ENCODE measurements at places on chromosomes 13 and 19.

DNA sequence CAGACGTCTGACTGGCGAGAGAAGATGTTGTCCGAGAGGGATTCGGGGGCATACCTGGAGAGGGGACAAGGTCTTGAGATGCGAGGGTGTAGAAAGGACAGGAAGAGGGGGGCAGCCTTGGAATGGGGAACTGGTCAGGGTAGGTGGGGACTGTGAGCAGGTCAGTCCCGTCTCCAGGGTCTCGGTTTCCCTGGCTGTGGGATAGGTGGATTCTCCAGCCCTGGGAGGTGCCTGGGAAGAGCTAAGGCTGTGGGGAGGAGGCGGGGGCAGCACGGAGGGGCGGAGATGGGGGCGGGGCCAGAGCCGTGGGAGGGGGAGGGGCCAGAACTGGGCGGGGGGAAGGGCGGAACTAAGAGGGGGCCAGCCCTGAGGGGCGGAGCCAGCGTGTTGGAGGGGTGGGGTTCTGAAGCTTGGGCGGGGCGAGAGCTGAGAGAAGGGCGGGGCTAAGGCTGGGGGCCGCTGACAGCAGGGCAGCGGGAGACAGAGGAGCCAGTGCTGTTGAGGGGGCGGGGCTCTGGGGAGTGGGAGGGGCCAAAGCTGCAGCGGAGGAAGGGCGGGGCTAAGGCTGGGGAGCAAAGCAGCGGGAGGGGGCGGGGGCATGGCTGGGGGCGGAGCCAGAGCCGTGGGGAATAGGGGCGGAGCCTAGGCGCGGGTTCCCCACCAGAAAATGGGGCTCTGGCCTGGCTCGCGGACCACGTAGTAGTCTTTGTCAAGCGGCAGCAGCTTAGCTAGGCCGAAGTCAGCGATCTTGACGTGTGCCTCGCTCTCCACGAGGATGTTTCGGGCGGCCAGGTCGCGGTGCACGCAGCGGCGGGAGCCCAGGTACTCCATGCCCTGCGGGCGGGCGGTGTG lies 9.5 kb upstream of the INSL3 start:
- peak; percentile 58 for DNase-seq

DNA sequence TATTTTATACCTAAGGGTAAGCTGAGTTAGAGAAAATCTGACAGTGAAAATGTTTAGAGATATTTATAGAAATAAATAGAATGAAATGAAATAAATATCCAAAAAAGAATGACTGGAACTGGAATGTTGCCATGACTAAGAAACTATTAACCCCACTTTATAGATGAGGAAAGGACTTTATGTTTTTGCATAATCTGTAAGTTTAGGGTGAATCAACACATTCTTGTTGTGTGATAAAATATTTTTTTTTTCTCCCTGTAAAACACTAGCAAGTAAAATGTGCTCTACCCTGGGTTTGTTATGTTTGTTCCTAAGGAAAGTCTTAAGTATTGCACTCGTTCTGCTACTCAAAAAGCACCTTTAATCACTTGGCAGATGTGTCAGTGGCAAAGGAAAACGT lies 83.8 kb upstream of the KL start:
- no peak for DNase-seq

- no peak for DNase-seq
Observed at GRCh38 chr13:20391597-20392452, 133.8 kb downstream of the CRYL1 start.

GRCh38 chr13:30119476-30119875 lies 187.9 kb downstream of the KATNAL1 start:
- DNase-seq = no peak

- DNase-seq = no peak
Observed at GRCh38 chr19:6062274-6062673, 48.0 kb downstream of the RFX2 start.

DNA sequence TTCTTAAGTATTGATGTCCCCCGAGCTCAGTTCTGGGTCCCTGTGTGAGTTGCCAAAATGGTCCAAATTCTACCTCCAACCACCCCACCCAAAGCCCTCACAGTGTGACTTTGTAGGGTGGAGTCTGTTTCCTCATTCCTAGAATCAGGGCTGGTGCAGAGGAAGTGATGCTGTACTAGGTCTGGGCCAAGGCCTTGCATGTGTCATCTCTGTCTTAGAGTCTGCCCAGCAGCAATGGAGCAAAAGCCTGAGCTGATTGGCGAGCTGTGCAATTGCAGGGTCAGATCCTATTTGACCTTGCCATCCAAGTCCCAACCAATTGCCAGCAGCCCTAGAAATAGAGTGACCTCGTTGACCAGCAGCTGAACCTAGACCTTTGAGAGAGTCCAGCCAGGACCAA lies 97.0 kb upstream of the ANKRD10 start:
- DNase-seq = no peak

DNA sequence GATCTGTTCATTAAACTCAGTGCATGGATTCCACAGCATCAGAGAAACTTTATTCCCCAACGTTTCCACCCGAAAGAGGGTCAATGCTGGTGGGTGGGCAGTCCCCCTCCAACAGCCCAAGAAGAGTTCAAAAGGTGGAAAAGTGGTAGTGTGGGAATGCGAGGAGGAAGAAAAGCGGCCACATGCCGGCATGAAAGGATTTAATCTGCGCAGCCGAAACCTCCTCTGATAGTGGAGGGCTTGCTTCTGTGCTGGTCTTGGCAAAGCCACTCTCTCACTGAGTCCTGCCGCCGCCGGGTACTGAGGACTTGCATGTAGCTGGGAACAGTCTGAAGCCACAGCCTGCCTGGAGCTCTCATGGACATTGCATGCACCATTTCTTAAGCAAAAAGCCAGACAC lies 136.2 kb upstream of the ZNF536 start:
- DNase-seq = peak; percentile 70

- no peak for DNase-seq
Observed at GRCh38 chr19:41303954-41304353, 6.0 kb upstream of the CCDC97 start.

DNA sequence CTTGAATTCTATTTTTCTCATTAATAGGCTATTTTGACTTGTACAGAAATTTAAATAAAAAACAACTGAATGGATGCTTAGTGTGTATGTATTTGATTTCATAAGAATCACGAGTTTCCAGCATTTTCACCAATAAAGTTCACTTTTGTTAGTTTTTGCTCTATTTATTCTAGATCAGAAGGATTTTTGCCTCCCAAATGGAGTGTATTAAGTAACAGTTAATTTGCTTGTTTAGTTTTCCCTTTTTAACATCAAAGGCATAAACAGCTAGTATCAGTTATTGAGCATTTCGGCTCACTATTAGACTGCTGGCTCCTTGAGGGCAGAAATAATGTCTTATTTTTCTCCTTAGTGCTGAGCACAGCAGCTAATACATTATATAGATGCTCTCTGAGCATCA lies 414.1 kb downstream of the FGF9 start:
- DNase-seq = no peak

DNA sequence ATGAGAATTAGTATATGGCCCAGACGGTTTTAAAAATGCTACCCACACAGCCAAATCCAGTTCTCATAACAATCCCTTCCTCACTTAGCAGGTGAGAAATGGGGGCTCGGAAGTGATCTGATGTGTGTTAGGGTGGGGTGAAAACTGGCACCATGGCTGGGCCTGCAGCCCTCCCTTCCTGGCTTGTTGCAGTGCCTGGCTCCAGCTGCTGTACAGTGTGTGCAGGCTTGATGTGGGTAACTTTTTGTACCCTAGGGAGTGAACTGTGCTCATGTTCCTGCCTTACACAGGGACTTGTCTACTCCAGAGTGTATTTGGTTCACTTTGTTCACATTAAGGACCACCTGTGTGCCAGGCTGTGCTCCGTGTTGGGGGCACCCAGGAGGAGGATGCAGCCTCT lies 177.2 kb downstream of the LMO7 start:
- no peak for DNase-seq

DNA sequence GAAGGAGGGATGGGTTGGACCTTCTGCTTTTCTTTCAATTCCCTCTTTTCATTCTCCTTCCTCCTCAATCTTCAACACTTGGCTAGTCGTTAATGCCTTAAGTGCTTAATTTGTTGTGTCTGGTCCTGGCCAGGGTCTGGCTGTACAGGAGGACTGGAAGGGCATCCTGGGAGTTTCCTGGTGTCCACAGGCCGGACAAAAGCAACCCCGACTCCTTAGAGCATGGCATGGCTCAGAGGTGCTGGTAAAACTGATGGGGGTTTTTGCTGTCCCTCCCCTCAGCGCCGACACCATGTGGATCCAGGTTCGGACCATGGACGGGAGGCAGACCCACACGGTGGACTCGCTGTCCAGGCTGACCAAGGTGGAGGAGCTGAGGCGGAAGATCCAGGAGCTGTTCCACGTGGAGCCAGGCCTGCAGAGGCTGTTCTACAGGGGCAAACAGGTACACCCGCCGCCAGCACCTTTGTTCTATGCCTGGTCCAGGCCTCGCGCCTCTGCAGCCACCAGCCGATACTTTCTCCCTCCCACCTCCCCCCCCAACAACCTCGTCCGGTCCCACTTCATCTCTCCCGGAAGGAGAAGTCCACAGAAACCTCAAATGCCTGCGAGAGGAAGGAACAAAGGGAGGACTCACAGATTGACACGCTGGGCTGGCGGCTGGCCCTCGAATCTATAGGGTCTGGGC lies 1.4 kb downstream of the UHRF1 start:
- DNase-seq = peak; percentile 55

DNA sequence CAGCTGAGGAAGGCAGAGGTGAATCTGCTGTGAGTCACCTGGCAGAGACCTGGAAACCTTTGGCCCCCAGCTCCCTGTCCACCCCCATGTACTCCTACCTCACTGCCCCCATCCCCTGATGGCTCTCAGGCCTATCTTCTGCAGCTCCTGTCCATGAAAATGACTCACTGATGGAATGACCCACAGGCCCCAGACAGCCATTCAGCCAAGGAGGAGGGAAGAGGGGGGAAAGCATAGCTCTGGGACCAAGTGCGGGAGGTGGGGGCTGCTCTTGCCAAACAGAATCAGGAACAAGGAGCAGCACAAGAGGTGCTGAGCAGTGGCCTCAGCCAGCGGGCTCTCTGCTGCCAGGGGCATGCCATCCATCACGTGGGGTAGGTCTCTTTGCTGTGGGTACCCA lies 111.4 kb upstream of the C1QTNF9B start:
- no peak for DNase-seq

DNA sequence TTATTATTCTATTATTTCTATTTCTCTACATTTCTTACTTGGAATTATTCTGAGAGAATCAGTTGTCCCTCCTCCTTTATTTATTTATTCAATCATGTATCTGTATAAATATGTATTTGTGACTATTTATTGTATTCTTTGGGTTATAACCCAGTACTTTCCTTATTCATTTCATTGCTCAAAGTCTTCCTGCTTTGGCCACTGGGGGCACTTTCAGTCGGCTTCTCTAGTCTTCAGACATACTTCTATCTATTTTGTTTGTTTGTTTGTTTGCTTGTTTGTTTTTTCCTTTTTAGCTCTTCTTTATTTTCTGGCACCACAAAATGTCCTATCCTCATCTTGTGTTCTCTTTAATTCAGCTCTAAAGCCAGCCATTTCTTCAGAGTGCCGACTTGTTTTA lies 260.4 kb downstream of the NALCN start:
- no peak for DNase-seq

All from retina (tissue), 1 donor.